Stimulated activated CD8-positive, alpha-beta memory T cell treated with anti-CD3 and anti-CD28 coated beads, Interleukin-7, amount 100 ng/mL, for 1 hour (primary cell): ENCODE measurements at places on chromosomes 6 and 20.

- no peak for DNase-seq
These were observed 4.6 kb downstream of the KCNK15 start for GRCh38 chr20:44750081-44750805.

GRCh38 chr6:39208223-39208739, 21.0 kb downstream of the KCNK5 start:
- no peak for DNase-seq

- DNase-seq, result no peak
These were observed 4.2 kb downstream of the OCSTAMP start for GRCh38 chr20:46546298-46546697.

DNA sequence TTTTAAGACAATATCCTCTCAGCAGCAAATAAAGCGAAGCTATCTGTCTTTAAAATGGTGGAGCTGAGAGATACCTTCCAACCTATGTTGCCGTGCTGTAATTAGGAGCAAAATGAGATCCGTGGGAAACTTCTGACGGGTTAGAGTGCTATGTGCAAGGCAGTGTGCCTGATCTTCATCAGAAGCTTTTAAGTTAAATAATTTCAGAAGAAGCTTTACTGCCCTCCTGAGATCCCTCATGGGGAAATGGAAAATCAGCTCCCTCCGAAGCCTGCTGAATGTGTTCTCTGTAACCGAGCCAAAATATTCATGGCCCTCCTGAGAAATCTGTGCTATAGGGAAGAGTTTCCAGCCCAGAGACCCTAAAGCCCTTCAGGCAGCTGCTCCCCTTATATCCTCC, 43.7 kb upstream of the TBC1D7 start:
- DNase-seq, result no peak

DNA sequence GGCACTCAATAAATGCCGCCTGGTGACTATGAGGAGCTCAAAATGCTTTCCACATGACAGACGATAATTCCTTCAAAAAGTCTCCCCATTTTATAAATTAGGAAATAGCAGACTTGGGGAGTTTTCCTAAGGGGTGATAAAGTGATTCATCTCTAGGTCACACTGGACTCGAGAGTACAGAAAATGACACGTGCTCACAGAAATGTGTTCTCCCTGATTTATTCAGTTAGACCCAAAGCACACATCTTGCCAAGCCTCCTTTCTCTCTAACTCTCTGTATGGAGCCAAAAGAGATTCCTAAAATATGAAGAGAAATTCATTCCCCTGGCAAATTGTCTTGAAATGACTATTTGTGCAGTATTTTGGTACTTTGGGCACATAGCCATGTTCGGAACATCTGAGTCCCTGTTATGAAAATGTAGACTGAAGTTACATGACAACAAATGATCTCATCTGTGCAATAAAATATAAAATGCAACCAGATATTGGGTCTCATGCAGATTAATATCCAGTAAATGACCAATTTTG, 381.1 kb downstream of the TFAP2B start:
- DNase-seq, result no peak

DNA sequence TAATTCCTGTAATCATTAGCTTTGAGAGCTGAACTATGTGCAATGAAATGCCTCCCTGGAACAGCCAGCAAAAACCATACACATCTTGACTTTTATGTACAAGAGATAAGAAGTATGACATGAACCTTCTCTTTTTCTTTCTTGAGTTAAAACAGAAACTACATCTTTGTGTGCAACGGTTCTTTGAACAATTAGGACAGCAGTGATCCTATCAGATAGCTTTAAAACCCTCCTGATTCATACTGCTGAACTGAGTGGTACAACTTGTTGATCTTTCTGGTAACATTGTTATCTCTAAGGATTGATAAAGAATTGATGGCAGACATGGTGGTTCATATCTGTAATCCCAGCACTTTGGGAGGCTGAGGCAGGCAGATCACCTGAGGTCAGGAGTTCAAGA, 43.4 kb downstream of the TRAF3IP2 start:
- DNase-seq, result no peak

- DNase-seq, result no peak
These were observed at the start of gene NRSN2 for GRCh38 chr20:346640-347316. NRSN2 (plus strand) TSS chr20:347111; CDS start chr20:349644, 2,533 bp downstream.
